ENCODE measurements at places on chromosomes 13 and 19.

DNA sequence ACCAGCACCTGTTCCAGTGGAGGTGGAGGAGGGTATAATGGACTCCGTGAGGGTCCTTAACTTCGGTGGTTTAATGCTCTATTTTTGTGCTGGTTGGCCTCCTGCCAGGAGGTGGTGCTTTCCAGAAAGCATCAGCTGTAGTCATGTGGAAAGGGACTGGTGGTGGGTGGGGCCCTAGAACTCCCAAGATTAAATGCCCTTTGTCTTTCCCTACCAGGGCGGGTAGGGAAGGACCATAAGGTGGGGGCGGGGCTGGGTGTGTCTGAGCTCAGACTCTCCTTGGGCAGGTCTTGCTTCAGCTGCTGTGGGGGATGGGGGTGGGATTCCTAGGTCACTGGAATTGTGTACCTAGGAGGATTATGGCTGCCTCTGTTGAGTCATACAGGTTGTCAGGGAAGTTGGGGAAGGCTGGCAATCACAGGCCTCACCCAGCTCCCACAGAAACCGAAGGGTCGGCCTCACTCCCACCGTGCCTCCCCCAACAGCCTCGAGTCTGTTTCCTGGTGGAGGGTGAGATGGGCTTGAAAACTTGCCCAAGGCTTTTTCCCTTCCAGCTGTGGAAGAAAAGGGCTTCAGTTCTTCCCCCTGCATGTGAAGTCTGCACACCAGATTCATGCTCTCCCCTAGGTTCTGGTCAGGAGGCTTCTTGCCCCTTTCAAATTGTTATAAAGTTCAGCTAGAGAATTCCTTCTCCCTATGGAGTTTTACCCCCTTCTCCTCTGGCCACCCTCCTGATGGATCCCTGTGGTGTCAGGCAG lies 60.3 kb upstream of the CLDN10 start:
- no peak for DNase-seq

DNA sequence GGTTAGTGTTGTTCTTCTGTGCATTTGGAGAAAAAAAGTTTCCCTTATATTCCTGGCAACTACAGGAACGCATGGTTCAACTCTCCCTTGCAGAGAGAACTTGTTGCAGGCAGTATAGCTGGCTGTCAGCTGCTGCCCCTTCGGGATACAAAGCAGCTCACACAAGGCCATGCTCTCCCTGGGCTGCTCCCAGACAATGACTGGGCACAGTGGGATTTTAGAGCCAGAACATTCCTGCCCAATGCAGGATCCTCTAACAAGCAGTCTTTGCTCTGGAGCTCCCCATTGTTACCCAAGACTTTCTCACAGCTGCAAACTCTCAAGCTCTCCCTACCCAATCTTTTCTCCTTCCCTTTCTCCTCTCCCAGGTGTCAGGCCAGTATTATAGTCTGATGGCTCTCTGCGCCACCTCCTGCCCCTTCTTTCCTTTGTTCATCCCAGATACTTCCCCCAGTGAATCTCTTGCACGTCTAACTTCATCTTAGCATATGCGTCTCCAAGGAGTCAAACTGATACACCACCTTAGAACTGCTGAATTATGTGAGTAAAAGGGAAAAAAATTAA lies 27.5 kb upstream of the SERPINE3 start:
- DNase-seq = no peak

DNA sequence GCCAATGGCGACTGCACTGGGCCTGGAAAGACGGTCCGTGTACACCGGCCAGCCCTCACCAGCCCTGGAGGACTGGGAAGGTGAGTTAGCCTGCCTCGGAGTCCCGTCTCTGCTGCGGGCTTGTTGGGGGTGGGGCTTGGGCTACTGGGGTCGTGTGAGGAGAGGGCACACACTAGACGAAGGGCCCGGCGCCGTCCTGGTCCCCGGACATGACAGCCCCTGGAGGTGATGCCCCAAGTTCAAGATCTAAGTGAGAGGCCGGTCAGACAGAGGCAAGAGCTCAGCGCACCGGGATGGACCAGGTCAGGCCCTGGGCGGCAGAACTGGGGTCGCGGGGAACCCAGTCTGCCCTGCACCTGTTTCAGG lies 1.6 kb downstream of the CILP2 start:
- no peak for DNase-seq

GRCh38 chr13:75715601-75716523 lies 79.7 kb downstream of the LMO7 start:
- no peak for DNase-seq

GRCh38 chr13:80469853-80470381 lies 129.0 kb upstream of the SPRY2 start:
- DNase-seq = no peak

- peak; percentile 78 for DNase-seq
Measured at GRCh38 chr19:20923077-20923871, at the start of gene ZNF85. Gene ZNF85 (plus strand): TSS chr19:20923251. CDS start chr19:20923401, 150 bp downstream.

- no peak for DNase-seq
Measured at GRCh38 chr13:51618626-51619025, 34.4 kb downstream of the WDFY2 start.

DNA sequence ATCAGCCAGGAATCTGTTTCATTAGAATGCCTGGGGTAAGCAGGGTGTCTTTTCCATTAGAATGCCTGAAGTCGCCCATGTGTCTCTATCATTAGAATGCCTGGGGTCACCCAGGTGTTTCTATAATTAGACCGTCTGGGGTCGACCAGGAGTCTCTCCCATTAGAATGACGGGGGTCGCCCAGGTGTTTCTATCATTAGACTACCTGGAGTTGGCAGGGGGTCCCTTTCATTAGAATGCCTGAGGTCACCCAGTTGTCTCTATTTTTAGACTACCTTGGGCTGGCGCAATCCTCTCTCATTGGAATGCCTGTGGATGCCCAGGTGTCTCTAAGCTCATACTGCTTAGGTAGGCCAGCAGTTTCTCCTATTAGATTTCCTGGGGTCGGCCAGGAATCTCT lies 1447.6 kb downstream of the UQCRFS1 start:
- no peak for DNase-seq

DNA sequence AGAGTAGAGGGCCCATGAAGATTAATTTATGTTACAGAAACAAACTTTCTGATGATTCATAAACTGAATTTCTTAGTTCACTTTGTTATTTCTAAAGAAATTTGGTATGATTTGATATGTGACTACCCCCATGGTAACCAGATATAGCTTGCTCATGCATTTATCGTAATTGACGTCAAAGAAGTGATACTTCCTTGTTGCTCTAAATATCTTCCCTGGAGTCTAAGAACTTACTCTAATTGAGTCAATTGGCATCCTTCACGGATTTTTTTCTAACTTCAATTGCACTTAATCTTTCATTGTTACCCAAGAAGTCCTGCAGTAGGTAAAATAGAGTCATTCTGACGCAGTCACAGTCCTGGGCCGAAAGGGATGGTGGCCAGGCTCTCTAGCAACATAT lies 240.9 kb downstream of the GPC5 start:
- DNase-seq = no peak

DNA sequence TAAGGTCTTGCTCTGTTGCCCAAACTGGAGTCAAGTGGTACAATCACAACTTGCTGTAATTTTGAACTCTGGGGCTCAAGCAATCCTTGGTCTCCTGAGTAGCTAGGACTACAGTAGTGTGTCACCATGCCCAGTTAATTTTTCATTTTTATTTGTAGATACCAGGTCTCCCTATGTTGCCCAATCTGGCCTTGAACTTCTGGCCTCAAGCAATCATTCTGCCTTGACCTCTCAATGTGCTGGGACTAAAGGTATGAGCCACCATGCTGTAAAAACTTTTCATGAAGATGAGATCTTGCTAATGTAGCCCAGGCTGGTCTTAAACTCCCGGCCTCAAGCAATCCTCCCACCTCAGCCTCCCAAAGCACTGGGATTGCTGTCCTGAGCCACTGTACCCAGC lies 15.1 kb upstream of the NAA16 start:
- no peak for DNase-seq

GRCh38 chr13:38990693-38991092 lies at the start of gene STOML3:
Gene STOML3 (minus strand): TSS chr13:38990831. CDS start chr13:38990721, 110 bp downstream.
- DNase-seq = no peak

DNA sequence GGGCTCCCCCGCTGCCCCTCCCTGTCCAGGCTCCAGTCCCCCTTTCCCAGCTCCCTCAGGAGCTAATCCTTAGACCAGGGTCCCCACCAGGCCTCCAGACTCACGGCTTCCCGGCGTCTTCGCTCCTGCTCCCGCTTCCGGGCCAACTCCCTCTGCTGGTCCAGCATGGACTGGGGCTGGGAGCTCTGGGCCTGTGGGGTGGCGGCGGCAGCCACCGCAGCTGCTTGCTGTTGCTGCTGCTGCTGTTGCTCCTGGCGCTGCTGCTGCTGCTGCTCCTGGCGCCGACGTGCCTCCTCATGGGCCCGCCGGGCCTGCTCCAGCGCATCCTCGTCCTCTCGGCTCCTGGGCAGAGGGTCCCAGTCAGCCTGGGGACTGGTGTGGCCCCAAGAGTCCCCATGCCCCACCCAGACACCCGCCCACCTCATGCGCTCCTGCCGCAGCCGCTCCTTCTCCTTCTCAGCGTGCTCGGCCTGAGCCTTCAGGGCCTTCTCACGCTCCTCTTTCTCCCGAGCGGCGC lies 6.4 kb upstream of the EPHX3 start:
- no peak for DNase-seq

DNA sequence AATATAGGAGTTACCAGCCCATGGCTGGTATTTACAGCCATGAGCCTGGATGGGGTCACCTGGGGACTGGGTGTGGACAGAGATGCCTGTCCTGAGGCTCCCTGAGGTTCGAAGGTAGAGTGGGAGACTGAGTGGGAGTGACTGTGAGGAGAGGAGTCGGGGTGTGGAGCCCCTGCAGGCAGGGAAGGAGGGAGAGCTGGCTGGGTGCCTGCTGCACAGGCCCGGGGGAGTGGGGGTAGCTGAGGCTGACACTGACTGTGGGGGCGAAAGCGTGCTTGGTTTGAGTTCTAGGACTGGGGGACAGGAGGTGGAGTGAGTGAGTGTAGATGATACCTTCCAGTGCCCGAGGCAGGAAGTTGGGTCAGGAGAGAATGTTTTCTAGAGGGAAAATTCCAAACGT lies 7.1 kb downstream of the RAB11B start:
- DNase-seq = no peak

GRCh38 chr13:63396746-63397145 lies 1981.1 kb upstream of the PCDH20 start:
- no peak for DNase-seq

DNA sequence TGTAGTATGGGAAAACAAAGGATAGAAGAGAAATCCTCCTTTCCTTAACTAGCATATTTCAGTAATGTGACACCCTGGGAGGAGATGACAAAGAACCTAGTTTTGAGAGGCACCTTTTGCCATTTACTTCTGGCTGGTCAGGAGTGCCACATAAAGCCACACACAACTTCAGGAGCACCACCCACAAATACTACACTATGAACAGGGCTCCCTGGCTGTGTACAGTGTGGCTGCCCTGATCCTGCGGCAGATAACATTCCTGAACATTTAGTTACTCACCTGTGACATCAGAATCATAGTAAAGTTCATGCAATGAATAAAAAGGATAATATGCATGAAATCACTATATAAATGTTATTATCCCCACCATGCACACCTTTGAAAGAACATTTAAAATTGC lies 17.4 kb upstream of the IRS2 start:
- no peak for DNase-seq

DNA sequence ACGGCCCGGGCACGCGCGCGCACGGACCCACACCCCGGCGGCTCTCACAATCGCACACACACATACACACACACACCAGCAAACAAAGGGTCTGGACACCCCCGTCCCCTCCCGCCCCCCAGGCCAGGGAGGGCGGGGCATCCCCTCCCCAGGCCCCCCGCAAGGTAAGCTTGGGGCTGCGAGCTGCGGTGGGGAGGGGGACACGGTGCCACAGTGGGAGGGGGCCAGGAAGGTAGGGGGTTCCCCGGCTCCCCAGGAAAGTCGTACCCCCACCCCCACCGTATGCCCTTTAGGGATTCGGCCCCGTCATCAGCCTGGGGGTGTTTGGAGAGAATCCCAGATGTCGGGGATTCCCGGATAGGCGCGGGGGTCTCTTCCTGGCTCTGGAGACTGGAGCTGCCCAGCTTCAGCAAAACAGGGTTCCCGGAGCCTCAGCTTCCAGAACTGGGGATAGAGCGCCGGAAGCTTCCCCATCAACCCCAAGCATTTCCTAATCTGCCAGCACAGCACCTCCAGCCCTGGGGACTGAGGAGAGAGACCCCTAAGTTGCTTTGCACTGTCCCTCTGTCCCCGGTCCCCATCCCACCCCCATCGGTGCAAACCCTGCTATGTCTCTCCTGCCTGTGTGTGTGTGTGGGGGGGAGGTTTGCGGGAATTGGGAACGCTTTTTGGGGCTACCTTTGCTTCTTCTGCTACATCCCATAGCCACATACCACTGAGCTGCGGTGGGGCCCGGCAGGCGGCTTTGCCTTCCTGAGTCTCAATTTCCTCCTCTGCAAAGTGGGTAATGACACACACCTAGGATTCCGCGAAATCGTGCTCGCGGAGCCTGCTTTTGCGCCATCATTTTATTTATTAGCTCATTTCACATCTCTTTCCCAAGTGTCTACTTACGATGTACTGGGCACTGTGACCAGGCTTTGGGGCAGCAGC lies 1.8 kb upstream of the CDC37 start:
- no peak for DNase-seq

DNA sequence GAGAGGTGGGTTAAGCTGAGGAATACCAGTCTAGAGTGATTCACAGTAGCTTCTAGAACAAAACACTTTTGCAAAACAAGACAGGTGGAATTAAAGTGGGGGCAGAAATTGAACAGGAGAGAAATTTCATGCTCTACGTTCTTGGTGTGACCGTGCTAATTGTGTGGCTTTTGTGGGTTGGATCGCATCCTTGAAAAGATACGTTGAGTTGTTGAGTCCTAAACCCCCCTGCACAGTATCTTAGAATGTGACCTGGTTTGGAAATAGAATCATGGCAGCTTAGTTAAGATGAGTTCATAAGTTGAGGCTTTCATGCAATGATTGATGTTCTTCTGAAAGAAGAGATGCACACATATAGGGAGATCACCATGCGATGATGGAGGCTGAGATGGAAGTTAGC lies 308.2 kb downstream of the ATP8A2 start:
- DNase-seq = no peak

DNA sequence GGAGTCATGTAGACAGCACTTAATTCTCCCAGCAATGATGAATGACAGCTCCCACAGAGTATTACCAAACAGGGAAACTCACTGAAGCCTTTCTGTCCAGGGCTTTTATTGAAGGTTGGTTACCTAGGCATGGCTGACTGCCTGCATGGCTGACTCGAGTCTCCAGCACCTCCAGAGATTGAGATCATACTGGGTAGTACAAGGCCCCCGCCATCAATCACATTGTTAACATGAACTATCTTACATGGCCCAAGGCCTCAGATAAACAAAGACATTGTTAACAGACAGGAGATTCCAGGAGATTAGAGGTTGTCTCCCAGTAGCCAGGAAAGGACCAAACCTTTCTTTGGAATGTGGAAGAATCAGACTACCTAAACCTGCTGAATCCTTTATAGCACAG lies 128.3 kb upstream of the LSM14A start:
- no peak for DNase-seq

DNA sequence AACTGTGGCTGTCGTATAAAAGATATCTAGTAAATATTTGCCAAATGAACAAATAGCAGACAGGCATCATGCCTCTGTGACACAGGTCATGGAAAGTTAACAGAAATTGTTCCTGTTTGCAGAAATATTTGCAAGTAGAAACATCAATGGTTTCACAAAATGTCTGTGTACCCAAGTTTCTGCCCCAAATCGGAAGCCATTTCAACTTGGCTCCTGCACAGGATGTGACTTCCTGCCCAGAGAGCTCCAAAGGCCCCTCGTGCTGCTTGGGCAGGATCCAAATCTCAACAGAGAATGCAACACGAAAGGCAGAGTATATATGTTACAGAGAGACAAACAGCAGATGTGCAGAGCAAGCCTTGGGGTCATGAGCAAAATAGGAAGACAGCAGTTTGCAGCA lies 95.5 kb upstream of the SERP2 start:
- no peak for DNase-seq

- DNase-seq = no peak
Measured at GRCh38 chr13:101146101-101146898, 270.0 kb downstream of the NALCN start.
